ENCODE measurements at places on chromosomes 6 and 20. TPM values are rescaled to one million over a fixed set of nuclear protein-coding genes. Genes with fewer than 3 reads are reported as not detected.

GRCh38 chr6:100549406-100550167, 84.9 kb upstream of the SIM1 start:
- DNase-seq = peak; percentile 85

Gene TULP1
- not detected for total RNA-seq

GRCh38 chr20:17505636-17506517, 25.3 kb downstream of the BFSP1 start:
- DNase-seq = peak; percentile 33

DNA sequence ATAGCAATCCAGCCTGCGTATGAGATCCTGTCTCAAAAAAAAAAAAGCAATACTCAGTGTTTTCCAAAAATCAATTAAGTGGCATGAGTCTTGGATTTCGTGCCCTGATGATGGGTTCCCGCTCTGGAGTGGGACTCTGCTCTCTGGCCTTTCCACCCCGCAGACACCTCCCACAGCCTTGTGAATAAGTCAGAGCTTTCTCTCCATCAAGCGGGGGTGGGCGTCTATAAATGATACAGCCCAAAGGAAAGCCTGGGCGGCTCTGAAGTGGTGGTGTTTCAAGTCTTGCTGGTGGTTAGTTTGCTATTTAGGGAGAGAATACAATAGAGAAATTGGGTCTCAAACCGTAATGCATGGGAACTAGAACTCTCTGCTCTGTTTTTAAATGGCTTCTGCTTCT, 52.5 kb upstream of the TAGAP start:
- no peak for DNase-seq

Gene MUCL3
- not detected for total RNA-seq

Gene TCF21
- not detected for total RNA-seq

DNA sequence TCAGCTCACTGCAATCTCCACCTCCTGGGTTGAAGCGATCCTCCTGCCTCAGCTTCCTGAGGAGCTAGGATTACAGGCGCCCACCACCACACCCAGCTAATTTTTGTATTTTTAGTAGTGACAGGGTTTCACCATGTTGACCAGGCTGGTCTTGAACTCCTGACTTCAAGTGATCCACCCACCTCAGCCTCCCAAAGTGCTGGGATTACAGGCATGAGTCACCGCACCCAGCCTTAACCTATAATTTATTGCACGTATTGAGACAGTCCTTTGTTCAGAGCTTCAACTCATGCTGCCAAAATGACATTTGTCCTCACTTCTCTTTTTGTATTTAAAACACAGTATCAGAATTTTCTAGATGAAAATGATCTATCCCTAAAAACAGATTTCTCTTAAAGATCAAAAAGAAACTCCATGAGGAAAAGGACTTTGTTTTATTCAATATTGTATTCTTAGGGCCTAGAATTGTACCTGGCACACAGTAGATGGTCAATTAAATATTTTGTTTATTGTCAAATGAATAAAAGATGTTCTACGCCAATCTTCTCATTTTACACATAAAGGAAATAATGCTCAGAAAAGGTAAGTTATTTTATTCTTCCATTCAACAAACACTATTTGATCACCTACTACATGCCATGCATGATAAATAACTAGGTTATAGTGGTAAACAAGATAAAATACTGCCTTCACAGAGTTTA, 10.8 kb downstream of the SERAC1 start:
- no peak for DNase-seq

Data from HFFc6 (cell line).